ENCODE measurements at places on chromosomes 7 and 10.
A peak's percentile ranks its signal among the peaks of the same experiment; 100 is the strongest.

DNA sequence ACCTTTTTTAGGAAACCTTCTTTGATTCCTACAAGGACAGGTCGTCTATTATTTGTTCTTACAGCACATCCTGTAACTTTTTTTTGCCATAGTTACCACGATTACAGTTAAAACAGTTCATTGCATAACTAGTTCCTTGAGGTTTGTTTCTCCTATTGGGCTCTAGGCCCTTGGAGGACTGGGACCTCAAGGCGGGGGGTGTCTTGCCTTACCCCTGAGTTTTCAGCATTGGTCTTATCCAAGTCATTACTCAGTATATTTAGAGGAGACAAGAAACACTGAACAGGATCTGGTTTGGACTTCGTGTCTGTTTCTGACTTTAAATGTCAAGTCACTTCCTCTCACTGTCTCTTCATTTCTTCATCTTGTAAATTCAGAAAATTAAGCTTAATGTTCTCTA, 369.8 kb downstream of the SDK1 start:
- DNase-seq: peak; percentile 40

- DNase-seq: no peak
Measured at GRCh38 chr7:16652240-16652583, 6.2 kb downstream of the BZW2 start.

- DNase-seq: no peak
Measured at GRCh38 chr7:77687747-77688144, 8.5 kb upstream of the RSBN1L start.

DNA sequence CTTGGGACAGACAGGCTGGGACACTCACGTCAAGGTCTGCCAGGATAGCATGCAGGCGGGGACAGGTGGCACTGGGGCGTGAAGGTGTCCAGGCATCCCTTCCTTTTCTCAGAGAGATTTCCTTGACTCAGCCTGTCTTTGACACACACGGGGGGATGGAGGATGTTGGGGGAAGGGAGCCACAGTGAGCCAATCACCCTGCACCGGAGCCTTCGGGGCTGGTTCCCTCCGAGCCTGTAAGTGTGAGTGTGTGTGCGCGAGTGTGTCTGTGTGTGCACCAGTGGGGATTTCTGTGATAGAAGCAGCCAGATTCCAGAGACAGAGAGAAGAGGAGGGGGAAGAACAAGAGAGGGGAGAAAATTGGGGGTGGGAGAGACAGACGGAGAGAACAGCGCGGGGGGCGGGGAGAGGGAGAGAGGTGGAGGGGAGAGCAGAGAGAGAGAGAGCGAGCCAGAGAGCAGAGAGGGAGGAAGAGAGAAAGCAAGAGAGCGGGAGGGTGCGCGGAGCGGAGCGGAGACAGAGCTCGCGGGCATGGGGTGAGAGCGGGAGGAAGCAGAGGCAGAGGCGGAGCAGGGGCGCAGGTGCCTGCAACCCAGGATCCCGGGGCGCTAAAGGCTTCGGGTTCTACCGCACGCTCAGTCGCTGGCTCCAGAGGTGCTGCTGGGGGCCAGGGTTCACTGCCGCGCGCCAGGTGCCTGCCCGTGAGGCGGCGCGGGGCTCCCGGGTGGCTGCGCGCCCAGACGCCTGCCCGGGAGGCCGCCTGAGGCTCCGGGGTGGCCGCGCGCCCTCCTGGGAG, 466 bp upstream of the GPR26 start:
- no peak for DNase-seq

DNA sequence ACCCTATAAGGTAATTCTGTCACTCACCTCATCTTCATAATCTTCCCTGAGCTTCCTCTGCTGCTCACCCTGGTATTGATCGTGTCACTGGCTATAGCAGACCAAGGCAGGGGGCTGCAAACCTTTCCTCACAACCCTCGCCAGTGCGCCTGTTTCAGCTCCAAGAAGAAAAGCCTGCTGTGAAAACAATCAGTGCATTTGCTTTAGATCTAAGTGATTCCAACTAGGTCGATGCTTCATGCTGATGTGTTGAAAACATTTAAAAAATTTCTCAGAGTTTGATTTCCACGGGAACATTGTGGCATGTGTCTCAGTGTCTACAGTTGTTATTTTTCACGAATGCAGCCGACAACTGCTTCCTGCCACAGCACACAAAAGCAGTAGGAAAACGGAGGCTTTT, 27.3 kb downstream of the POU6F2 start:
- no peak for DNase-seq

- DNase-seq: no peak
Measured at GRCh38 chr7:106634958-106635357, 26.0 kb downstream of the CCDC71L start.

Data from fibroblast of gingiva (primary cell).